ENCODE measurements at places on chromosomes 2 and 18.

GRCh38 chr2:241451840-241452506, 56.4 kb downstream of the STK25 start:
- DNase-seq = no peak

GRCh38 chr2:19963386-19963785, 26.5 kb downstream of the WDR35 start:
- no peak for DNase-seq

DNA sequence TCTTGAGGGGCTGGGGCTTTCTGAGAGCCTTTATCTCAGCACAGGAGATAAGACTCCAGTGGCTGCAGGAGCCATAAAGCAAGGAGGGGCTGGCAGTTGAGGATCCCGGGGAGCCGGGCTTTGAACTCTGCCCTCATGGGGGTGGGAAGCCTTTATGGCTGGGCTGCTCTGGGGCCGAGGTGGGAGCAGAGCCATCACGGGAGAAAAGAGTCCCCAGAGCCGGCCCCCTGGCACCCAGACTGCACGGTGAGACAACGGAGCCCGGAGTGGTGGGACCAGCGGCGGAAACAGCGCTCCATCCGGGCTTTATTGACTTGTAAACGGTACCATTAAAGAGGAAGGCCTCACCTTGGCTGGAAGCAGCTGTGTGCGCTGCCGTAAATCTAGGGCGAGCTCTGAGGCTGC, 162.6 kb downstream of the MYCN start:
- DNase-seq = no peak

- no peak for DNase-seq
These were observed 229.5 kb downstream of the ETAA1 start for GRCh38 chr2:67626656-67627055.

GRCh38 chr2:166944909-166945308, 56.6 kb downstream of the XIRP2 start:
- DNase-seq = no peak
